Bone marrow (tissue), 2 donors: ENCODE measurements at places on chromosomes 4 and X.

DNA sequence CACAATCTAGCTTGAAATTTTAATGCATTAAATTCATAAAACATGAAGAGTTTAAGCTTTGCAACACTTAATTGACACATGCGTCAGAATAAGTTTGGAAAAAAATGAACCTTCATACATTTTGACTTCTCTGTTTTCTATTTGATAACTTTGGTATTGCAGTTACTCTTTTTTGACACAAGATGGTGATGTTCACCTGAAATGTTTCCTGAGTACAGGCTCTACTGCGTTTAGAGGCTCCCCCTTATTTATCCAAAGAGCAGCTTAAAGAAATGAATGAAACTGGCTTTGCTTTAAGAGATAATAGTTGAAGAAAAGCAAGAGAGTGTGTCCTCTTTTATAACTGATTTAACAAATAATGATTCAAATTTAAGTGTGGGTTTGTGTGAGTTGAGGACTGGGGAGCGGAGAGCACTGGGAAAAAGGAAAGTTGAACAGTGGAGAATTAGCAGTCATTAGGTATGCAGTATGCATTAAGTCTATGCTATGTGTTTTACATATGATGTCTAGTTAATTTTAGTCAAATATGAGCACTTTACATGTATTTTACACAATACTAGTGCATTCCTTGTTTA, 180.6 kb upstream of the NUDT6 start:
- no peak for DNase-seq

GRCh38 chrX:23797371-23798128, 14.6 kb downstream of the SAT1 start:
- DNase-seq: no peak

- peak; percentile 33 for DNase-seq
These were observed at the start of gene GALNT7 for GRCh38 chr4:173168396-173169177. Gene GALNT7, plus strand, starts transcription at chr4:173168811. Its CDS starts 25 bp downstream, at chr4:173168836.

DNA sequence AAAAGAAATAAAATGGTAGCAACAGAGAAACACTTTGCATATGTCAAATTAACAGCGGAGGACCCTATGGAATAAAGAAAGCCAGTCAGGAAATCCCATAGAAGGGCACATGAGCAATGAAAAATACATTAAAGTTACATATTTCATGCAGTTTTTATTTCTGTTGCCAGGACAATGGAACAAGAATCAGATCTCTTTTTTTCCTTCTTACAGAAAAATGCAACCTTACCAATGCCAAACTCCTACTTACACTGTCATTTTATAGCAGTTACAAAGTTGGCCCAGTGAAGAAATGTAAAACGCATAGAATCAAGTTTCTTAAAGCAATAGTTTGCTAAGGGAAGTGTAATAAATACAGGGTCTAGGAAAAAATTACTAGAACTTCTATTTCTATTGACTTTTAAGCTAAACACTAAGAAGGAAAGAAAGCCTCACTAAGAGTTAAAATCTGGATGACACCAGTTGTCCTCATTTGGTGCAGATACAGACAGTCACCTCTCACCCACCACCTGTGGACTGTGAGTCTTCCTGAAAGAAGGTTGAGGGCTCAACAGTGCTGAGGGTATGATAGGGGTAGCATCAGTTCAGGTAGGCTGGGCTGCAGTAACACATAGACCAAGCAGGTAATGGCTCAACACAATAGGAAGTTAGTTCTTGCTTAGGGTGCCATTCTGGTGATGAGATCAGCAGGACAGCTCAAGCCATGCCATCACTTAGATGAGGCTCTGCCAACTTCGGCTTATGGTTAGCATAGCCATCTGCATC, 224.6 kb downstream of the ANAPC10 start:
- DNase-seq: no peak

DNA sequence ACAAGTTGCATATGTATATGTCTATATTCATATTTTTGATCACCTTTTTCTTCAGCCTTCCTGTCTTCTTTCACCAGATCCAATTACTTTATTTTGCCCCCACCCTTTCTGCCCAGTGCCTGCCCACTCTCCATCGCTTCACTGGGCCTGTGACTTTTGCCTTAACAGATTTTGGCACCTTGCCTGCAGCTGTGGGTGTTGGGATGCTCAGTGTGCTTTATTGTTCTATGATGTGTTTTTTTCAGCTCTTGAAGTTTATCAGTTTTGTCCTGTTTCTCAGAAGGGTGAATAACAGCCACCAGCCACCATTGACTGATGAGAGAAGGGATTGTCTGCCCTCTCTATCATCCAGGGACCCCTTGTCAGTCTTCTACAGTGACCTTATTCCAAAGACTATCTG, 77.2 kb upstream of the GALNT7 start:
- no peak for DNase-seq

DNA sequence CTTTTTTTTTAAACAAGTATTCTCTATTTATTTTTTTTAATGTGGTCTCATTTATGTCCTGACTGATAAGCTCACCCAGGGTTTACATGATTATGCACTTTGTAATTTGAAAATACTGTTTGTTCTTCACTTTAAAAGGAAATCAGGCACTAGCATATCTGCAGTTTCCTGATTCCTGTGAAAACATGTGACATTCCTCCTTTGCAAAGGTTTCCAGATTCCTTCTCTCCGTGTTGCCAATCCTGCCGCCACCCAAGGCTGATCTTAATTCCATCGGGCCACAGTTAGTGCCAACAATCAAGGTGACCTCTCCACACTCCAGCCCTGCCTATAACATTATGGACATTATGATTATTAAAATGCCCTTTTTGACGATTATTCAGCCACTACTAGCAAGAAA, 225.4 kb downstream of the PCDH7 start:
- DNase-seq: no peak

DNA sequence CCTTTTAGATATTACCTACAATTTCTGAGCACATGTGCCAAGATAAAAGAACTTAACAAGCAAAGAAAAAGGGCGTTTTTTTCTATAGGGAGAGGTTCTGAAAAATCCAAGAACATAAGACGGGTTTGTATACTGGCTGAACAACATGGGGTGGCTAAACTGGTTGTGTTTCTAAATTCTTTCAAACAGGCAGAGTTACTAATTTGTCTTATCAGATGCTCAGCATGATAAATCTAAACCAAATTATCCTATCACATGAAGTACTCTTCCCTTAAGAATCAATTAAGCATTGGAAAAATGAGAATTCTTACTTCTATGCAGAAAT, 45.4 kb upstream of the PGM2 start:
- no peak for DNase-seq

- DNase-seq: no peak
These were observed 139.4 kb upstream of the CXorf66 start for GRCh38 chrX:140104760-140105159.

DNA sequence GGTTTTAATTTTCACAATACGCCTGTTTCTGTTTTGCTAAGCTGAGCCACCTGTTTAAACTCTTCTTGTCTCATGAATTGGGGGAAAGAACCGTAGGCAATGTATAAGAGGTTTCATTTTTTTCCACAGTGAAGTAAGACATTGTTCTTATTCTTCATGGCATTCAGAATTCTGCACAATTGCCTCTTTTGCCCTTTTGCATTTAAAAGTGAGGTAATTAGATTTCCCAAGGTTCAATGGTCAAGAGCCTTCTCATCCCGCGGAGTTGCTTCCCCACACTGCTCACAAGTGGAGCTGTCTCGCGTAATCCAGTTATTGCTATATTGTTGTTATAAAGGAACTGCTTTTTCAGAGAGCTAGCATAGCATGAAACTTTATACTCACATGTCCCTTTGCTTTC, 90.9 kb upstream of the SPRY1 start:
- DNase-seq: no peak

DNA sequence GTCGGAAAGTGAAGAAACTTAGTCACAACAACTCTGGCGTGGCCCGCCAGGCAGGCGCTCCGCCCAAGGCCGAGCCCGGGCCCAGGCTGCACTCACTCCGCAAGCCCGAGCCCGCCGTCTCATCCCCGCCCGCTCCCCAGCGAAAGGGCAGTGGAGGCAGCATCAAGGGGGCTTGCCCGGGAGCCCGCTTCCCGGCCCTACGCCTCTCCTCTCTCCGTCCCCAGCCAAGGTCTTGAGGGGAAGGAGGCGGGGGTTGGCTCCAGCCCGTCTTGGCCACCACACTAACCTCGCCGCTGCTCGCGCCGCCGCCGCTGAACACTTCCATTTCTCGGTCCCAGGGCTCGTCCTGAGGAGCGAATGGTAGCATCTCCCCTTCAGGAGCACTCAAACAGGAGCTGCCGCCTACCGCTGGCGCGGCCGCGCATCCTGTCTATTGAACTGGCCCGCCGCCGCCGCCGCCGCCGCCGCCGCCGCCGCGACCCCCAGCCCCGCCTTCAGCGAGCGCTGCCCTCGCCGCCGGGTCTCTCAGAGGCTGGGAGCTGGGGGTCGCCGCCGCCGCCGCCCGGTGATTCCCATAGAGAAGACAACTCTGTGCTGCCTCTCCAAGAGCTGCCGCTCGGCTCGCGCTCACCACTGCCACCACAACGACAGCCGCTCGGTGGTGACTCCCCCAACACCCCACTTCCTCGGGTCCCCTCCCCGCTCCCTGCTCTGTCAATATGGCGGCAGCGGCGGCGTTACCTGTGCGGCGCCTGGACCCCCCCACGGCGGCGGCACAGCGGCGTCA, at the start of gene RPS6KA6:
Gene RPS6KA6 (minus strand): TSS at position 667 of the 787 bp plus-strand sequence. CDS start 300 bp downstream, at position 367.
- DNase-seq: no peak

GRCh38 chrX:9665113-9665512, 100.5 kb downstream of the GPR143 start:
- DNase-seq: no peak

GRCh38 chrX:16712548-16713155, at the start of gene CTPS2:
Gene CTPS2, minus strand, starts transcription at chrX:16712669. Its CDS starts 9,767 bp downstream, at chrX:16702902.
- peak; percentile 34 for DNase-seq

DNA sequence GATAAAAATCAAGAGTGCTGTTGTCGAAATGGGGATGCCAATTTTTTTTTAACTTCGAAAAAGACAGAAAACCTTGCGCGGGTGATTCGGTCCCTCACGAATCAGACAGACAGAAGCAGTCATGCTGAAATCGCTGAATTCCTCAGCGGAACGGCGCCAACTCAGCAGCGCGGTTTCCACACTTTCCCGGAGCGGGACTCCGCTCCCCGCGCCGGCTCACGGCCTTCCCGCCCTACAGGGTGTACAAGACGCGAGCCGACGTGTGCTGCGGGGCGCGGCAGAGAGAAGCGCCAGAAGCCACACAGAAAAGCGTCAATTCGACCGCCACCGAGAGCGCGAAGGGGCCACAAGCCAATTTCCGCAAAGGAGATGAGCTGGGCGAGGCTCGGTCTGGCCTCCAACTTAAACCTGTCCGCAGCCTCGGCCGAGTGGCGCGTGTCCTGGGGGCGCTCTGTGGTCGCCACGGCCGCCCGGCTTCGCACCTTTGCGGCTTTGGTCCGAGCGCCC, 1.3 kb downstream of the NEXMIF start:
- no peak for DNase-seq

DNA sequence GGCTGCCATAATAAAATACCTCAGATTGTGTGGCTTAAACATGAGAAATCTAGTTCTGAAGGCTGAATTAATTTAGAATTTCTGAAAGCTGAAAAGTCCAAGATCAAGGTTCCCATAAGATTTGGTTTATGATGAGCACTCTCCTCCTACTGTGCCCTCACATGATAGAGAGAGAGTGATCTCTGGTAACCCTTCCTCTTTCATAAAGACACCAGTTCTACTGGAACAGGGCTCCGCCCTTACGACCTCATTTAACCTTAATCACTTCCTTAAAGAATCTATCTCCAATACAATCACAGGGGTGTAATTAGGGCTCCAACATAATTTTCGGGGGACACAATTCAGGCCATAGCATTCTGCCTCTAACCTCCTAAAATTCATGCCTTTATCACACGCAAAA, 194.0 kb upstream of the MAB21L2 start:
- DNase-seq: no peak

DNA sequence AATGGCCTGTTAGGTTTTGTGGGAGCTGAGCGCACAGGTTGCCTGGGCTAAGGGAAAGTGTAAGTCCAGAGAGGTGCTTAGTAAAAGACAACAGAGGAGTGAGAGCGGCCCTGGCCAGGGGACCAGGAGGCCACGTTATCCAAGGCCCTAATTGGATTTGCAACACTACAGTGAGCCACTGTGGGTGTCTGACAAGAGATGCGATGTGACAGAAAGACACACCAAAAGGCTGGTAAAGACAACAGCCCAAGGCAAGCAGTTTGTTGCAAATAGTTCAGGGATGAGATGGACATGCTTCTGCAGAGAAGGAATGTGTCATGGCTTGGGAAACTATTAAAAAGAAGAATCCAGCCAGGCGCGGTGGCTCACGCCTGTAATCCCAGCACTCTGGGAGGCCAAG, 162.7 kb upstream of the KIT start:
- no peak for DNase-seq

GRCh38 chrX:49238735-49239134, 3.5 kb downstream of the CCDC22 start:
- no peak for DNase-seq

DNA sequence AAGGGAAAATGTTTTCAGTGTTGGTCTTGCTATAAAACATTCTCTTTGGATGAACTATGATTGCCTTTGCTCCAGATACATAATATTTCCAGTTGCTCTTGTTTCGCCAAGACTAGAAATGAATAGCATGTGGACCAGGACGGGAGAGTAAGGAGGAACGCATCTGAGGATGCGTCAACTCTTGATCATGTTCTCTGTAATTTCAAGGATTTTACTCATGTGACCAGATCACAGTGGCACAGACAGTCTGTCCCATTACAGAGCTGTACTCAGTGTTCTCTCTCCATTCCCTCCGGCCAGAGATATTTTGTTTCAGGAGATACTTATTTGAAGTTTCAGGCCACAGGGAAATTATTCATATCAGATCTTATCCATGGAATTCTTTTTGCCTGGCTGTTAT, 266.6 kb downstream of the MID1IP1 start:
- DNase-seq: no peak

DNA sequence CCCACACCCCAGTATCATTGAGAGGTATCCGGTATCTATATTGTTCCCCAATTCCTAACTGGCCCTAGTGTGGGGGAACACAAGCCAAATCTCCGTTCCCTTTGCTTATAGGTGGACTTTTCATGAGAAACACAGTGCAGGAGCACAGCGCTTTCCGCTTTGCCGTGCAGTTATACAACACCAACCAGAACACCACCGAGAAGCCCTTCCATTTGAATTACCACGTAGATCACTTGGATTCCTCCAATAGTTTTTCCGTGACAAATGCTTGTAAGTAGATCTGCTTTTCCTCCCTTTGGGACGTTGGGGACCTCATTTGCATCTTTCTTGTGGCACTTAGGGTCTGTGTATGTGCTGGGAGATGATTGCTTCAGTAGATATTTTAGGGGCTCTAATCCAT, 1.6 kb downstream of the GRIA3 start:
- DNase-seq: no peak

- no peak for DNase-seq
These were observed 17.5 kb upstream of the RFC1 start for GRCh38 chr4:39383690-39384089.

- no peak for DNase-seq
These were observed 136.3 kb downstream of the UBE2K start for GRCh38 chr4:39834269-39834668.

DNA sequence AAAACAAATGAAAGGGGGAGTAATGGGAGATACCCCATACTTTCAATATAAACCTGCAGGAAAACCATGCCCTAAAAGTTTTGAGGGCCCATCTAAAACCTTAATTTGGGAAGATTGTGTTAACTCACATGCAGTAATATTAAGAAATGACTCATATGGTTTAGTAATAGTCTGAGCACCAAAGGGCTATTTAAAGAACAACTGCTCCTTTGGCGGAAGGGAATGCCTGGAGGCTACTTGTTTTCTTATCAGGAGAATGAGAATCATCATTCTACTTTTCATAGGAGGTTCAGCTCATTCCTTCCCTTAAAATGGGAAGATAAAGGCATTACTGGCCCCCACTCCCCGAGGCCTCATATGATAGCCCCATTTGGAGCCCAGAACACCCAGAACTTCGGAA, 47.6 kb downstream of the SPIN3 start:
- DNase-seq: no peak

GRCh38 chrX:38651625-38652601, 90.6 kb downstream of the TSPAN7 start:
- DNase-seq: no peak
